ENCODE measurements at places on chromosomes 1 and 21.

- no peak overlapping the region for H3K27ac ChIP-seq
- H3K27me3 ChIP-seq = no peaks in the 10 kb centered on the region
- peak; percentile 89 for DNase-seq
- no peaks in the 10 kb centered on the region for H3K4me1 ChIP-seq
- H3K36me3 ChIP-seq = no peaks in the 10 kb centered on the region
- no peak overlapping the region for H3K4me3 ChIP-seq
Measured at GRCh38 chr1:33470495-33471012, 1.9 kb upstream of the ZSCAN20 start.

- H3K4me1 ChIP-seq = no peaks in the 10 kb centered on the region
- no peaks in the 10 kb centered on the region for H3K27me3 ChIP-seq
- peak overlapping the region; percentile 77 for H3K27ac ChIP-seq
- peaks cover 38% of the 10 kb centered on the region for H3K36me3 ChIP-seq
Measured at GRCh38 chr1:145926686-145927062, 610 bp downstream of the RBM8A start.

GRCh38 chr1:220730486-220730885, 17.6 kb upstream of the MTARC2 start:
- H3K27me3 ChIP-seq = no peaks in the 10 kb centered on the region
- no peak for DNase-seq
- H3K27ac ChIP-seq = no peak overlapping the region
- no peak overlapping the region for H3K4me3 ChIP-seq

GRCh38 chr1:6248161-6248776, 4.3 kb downstream of the HES3 start:
- H3K4me3 ChIP-seq = no peak overlapping the region
- no peak for DNase-seq
- no peak overlapping the region for H3K27ac ChIP-seq
- no peaks in the 10 kb centered on the region for H3K36me3 ChIP-seq
- H3K27me3 ChIP-seq = peaks cover 87% of the 10 kb centered on the region

GRCh38 chr1:169110689-169111447, 4.4 kb downstream of the ATP1B1 start:
- peaks cover 43% of the 10 kb centered on the region for H3K36me3 ChIP-seq
- no peak overlapping the region for H3K27ac ChIP-seq
- no peak for DNase-seq
- peak overlapping the region; percentile 99 for H3K4me3 ChIP-seq
- peaks cover 11% of the 10 kb centered on the region for H3K4me1 ChIP-seq

- no peaks in the 10 kb centered on the region for H3K36me3 ChIP-seq
- H3K4me1 ChIP-seq = no peaks in the 10 kb centered on the region
- no peak for DNase-seq
- no peaks in the 10 kb centered on the region for H3K27me3 ChIP-seq
- H3K4me3 ChIP-seq = no peak overlapping the region
Measured at GRCh38 chr1:208741296-208741695, 497.1 kb upstream of the PLXNA2 start.

GRCh38 chr21:14615359-14615974, 69.4 kb upstream of the SAMSN1 start:
- H3K27me3 ChIP-seq = no peaks in the 10 kb centered on the region
- H3K27ac ChIP-seq = no peak overlapping the region
- no peaks in the 10 kb centered on the region for H3K36me3 ChIP-seq
- no peaks in the 10 kb centered on the region for H3K4me1 ChIP-seq
- DNase-seq = no peak

DNA sequence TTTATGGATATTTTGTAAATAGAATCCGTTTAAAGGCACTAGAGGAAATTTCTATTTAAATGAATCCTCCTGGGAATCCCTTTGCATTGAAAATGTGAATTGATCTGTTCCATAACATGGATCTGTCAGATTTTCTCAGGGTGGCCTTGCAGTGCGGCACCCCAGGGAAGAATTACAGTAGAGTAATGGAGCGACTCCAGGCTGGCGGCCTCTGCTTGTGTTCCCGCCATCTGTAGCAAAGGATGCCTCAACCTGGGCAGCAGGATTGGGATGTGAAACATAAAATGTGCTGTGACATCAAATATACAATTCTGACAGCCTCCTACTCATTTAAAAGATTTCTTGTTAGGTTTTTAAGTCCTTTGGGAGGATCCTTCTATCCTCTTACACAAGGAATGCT, 115.9 kb downstream of the RHOU start:
- H3K4me1 ChIP-seq = peaks cover 8% of the 10 kb centered on the region
- H3K27me3 ChIP-seq = no peaks in the 10 kb centered on the region
- H3K27ac ChIP-seq = no peak overlapping the region
- DNase-seq = no peak
